Activated CD4-positive, alpha-beta T cell treated with anti-CD3 and anti-CD28 coated beads for 48 hours (primary cell): ENCODE measurements at places on chromosomes 16 and 17.

DNA sequence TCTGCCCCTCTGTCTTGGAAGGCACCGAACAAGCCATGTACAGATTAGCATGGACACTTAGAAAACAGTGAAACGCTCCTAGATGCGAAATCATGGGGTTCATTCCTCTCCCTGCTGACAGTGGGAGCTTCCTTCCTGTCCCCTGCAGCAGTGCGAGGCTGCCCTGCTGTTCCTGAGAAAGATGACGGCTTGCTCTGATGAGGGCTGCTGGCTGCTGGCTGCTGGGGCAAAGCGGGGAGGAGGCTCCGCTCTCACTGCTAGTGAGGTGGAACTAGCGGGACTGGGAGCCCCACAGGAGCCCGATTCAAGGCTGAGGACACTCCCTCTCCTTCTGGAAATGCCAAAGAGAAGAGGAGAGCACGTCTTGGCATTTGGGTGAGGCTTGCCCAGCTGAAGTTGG lies 25.9 kb upstream of the CACNG4 start:
- no peak for DNase-seq

- DNase-seq, result no peak
Measured at GRCh38 chr17:69679829-69680228, 265.3 kb downstream of the MAP2K6 start.

DNA sequence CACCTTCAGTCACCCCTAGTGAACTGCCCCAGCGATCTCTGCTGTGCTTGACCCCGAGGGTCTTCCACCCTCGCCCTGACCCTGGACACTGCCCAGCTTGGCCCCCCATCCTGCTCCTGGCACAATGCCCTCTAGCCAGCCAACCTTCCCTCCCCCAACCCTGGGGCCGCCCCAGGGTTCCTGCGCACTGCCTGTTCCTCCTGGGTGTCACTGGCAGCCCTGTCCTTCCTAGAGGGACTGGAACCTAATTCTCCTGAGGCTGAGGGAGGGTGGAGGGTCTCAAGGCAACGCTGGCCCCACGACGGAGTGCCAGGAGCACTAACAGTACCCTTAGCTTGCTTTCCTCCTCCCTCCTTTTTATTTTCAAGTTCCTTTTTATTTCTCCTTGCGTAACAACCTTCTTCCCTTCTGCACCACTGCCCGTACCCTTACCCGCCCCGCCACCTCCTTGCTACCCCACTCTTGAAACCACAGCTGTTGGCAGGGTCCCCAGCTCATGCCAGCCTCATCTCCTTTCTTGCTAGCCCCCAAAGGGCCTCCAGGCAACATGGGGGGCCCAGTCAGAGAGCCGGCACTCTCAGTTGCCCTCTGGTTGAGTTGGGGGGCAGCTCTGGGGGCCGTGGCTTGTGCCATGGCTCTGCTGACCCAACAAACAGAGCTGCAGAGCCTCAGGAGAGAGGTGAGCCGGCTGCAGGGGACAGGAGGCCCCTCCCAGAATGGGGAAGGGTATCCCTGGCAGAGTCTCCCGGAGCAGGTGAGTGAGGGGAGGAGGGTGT lies at the start of gene TNFSF13:
TNFSF13 (plus strand) TSS at position 207 of the 776 bp plus-strand sequence; CDS start at position 497, 290 bp downstream.
- DNase-seq, result no peak

- peak; percentile 26 for DNase-seq
Measured at GRCh38 chr17:17495536-17496188, 533 bp downstream of the RASD1 start.

DNA sequence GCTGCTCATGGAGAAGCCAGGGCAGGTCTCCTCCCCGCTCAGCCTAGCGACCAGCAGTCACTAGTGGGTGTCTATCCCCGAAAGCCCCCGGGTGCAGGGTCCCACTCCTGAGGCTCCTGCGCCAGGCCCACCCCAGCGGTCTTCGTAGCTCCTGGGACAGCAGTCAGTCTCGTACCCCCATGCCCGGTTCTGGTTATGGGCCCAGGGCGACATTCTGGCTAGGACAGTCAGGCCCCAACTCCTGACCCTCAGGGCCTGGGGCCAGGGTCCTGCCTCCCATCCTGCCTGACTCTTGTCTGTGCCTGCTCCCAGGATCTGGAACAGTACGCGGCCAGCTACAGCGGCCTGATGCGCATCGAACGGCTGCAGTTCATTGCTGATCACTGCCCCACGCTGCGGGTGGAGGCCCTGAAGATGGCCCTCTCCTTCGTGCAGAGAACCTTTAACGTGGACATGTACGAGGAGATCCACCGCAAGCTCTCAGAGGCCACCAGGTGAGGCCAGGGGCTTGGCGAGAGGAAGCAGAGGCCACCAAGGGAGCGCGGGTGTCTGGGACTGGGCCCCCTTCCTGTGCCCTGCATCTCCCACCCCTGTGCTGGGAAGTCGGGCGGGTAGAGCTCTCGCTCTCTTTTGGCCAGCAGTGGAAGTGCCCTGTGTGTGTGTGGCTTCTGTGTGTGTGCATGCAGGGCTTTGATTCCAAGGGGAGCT lies 2.0 kb downstream of the GPS1 start:
- DNase-seq, result no peak

DNA sequence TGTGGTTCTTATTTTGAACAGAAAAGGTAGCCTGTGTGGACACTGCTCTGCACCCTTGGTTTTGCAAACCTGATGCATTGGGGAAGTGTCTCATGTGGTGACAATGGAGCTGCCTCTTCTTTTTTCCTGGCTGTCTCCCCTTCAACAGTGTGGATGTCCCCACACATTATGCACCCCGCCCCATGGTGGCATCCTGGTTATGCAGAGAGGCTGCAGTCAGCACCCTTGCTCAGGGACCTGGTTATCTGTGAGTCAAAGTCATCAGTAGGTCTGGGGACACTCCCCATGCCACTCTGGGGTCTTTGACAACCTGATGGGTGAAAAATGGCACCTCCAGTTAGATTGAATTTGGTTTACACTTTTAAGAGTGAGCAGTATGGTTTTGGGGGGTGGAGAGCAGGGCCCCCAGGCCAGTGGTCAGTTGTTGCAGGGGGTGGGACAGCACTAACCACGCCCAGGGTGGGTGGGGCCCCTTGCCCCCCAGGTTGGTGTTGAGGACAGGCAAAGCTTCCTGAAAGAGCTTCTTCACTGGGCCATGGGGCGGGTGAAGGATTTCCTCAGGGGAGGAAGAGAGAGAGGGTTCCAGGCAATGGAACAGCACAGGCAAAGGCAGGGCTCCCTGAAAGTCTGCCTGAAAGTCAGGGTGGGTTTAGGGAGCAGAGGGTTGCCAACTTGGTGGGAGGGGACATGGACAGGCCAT lies 24.6 kb upstream of the KCNJ12 start:
- no peak for DNase-seq

GRCh38 chr17:4167786-4168185 lies 24.8 kb downstream of the CYB5D2 start:
- DNase-seq, result no peak

- no peak for DNase-seq
Measured at GRCh38 chr16:85910854-85911247, 11.9 kb downstream of the IRF8 start.

DNA sequence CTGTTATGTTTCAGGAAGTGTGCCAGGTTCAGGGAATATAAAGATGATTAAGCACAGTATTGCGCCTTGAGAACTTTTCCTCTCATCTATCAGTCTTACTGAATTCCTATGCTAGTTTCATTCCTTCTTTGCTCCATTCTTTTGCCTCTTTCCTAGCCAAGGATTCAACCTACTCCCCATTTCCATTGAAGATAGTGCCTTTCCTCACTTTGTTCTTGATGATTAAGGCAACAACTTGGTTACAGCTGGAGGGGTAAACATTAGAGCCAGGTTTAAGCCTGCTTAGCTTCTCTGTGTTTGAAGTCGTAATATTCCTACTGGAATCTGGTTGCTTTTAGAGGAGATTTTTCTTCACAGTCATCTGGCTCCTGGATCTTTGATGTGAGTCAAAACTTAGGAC lies 75.1 kb downstream of the NQO1 start:
- no peak for DNase-seq

- DNase-seq, result peak; percentile 91
Measured at GRCh38 chr17:76271669-76272540, 6.8 kb downstream of the UBALD2 start.

DNA sequence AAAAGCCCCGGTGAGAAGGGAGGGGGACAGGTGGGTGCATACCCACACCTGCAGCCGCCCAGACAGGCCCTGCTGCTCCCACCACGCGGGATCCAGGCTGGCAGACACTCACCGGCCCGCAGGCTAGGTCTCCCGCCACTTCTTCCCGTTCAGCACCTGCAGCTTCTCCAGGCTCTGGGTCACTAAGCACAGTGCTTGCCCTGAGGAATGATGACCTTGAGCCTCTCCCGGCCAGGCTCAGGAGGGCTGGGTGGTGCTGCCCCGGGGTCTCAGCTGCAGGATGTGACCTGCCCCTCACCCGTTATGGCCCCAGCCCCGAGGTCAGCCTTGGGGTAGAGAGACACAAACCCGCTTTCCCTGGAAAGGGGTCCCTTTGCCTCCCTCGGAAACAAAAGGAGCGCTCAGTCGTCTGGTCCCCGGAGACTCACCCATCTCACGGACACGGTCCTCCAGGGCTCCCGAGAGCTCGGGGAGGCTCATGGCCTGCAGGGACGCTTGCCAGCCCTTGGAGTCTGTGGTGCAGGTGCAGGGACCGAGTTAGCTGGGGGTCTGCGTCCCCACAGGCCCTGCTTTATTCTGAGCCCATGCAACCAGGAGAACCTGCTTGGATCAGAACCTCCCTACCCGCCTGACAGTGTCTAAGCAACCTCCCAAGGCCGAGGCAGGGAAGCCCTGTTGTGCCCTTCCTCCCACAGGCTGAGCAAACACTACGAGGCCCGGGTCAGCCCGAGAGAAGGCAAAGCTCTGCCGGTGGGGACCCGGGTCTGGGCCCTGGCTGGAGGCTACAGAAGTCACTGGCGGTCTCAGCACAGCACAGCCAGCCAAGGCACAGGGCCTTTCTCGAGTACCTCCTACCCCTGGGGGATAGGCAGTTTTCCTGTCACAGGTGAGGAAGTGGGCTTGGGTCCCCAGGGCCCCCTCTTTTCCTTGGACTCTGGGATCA lies 3.8 kb downstream of the NUDT16L1 start:
- DNase-seq, result no peak

GRCh38 chr17:27755706-27756466 lies 44.4 kb downstream of the NOS2 start:
- no peak for DNase-seq

- no peak for DNase-seq
Measured at GRCh38 chr16:4372578-4373355, 1.1 kb downstream of the VASN start.

DNA sequence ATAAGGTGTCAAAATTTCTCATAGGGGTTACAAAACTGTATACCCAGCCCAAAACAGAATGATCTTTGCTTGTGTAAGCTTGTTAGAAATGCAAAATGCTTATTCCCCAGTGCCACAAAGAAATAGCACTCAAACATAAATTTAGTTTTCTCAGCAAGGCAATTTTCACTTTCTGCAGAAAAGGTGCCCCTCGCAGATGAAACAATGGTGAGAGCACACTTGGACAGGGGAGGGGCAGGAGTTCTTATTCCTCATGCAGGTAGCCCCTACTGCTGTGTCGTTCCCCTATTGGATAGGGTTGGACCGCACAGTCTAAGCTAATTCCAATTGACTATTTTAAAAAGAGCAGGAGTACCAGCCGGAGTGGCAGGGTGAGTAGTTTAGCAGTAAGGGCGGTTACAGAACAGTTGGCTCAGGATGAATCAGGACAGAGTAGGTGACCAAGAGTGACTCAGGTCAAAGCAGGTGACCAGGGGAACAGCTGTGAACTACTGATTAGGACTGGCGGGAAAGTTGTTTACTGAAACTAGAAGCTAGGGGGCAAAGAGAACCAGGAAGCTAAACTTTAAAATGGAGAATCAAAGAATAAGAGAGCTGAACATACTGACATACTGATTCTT lies 5.5 kb upstream of the LDHD start:
- DNase-seq, result no peak

DNA sequence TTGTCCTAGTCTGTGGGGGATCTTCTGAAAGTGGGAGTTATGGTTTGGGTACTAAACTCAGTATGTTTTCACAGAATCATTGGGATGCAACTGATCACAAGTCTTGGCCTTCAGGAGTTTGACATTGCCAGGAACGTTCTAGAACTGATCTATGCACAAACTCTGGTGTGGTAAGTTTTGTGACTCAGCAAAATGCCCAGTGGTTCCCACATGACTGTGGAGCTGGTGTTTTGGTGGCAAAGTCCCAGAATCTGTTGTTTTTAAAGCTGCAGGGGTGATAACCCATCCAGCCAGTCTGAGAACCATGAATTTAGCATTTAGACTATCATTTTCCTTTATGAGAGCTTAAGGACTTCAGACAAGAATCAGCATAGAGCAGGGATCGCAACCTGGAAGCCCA lies 40.6 kb downstream of the GDE1 start:
- no peak for DNase-seq

DNA sequence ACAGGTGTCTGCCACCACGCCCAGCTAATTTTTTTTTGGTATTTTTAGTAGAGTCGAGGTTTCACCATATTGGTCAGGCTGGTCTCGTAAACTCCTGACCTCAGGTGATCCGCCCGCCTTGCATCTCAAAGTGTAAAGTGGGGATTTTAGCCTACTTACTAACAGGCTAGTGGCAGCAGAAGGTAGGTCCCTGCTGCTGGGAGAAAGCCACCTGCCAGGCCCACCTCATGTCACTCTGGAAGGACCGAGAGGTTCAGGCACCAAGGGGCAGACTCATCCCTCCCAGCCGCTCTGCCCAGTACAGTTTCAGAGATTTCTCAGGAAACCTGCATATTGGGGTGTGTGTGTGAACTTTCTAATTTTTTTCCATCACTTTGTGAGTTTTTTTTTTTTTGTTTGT lies 2.1 kb upstream of the RCVRN start:
- DNase-seq, result no peak

DNA sequence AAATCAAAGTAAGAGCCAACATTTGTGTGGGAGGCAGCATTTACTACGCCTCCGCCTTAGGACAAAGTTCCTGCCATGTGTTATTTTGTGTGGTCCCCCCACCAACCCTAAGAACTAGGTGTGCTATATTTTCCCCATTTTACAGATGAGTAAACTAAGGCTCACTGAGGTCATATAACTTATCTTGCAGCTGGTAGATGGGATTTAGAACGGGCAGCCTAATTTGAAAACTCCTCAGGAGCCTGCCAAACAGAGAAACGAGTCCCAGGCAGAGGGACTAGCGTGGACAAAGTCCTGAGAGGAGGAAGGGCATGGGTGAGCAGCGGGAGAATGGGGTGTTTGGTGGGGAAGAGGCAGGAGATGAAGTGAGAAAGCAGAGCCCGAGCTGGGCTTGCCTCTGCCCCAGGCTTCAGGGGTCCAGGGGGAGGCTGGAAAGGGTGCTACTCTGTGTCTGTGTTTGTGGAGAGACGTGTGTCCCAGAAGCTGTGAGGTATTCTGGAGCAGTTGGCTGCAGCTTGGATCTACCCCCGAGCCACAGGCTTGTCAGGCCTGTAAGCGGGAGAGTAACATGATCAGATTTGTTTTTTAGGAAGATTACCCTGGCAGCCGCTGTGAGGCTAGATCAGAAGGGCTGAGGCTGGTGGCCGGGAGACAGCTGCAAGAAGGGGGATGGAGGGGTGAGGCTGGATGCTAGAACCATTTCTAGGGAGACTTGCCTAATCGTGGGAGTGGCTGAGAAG lies 5.0 kb downstream of the MLLT6 start:
- DNase-seq, result no peak

DNA sequence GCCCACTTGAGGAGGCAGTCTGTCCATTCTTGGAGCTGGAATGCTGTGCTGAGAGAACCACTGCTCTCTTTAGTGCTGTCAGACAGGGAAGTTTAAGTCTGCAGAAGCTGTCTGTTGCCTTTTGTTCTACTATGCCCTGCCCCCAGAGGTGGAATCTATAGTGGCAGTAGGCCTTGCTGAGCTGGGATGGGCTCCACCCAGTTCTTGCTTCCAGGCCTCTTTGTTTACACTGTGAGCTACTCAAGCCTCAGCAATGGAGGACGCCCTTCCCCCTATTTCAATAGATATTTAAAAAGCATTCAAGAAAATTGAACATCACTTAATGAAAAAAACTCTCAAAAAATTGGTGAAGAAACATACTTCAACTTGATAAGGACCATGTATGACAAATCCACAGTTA lies 313.5 kb downstream of the PHKB start:
- no peak for DNase-seq
